ENCODE measurements at places on chromosomes 3 and 15.

DNA sequence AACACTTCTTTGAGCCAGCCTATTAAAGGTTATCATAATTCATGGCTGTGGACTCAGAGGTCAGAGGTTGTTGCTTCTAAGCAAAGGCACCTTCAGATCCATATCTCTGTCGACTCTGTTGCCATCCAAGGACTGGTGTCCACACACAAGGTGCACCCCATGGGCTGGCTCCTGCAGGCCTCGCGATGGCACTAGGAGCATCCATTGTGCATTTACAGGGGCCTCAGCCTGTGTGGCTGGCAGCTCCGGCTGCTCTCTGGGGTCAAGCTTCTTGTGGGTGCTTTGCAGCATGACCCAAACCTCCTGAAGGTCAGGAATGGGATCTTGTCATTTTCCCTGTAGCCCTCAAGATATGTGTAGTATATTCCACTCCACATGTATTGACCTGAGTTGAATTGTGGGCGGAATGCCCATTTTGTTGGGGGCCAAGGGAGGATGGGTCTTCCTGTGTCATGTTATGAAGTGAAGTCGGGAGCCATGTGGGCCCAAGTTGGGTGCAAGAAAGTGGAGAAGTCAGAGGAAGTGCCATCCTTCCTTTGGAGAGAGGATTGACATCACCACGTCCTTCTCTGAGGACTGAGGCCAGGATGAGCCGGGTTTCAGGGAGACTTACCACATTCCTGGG lies 43.9 kb downstream of the CHDH start:
- no peak for DNase-seq

DNA sequence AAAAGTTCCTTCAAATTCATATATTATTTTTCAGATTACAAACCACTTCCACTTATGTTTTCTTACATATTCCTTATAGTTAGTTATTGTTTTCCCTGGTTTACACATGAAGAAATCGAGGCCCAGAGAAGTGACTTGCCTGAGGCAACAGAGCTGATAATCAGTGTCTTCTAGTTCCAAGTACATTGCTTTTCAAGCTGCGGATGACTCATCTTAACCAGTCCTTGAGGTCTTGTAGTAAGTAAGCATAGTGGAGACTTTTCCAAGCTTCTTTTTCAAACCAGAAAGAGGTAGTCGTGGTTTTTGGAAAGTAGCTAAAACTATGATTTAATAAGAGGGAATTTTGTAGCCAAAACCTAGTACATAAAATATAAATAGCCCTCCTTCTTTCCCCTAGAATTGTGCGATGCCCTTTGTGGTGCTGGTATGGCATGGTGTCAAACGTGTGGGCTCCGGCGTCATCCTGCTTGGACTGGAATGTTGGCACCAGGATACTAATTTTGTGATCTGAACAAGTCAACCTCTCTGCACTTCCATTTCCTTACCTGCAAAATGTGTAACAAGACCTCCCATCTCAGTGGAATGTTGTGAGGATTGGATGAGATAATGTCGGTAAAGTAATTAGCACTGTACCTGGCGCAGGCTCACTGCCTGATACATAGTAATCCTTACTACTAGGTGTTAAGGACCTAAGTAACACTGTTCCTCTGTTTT lies 19.0 kb upstream of the DLG1 start:
- no peak for DNase-seq

DNA sequence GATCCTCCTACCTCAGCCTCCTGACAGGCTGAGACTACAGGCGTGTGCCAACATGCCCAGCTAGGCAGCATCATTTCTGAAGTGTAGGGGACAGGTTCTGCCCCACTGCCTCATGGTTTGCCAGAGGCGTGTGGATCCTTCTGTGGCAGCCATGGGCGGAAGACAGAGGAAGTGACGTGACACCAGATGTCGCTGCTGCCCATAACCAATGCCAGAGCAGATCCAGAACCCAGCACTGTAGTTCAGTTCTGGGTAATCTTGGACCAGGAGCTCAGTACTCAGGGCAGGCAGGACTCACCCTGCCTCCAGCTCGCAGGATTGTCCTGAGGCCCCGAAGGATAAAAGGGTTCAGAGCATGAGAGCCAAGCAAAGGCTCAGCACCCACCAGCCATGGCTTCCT lies 8.2 kb downstream of the RBPMS2 start:
- no peak for DNase-seq

GRCh38 chr3:133384331-133385027 lies 15.4 kb upstream of the BFSP2 start:
- no peak for DNase-seq

DNA sequence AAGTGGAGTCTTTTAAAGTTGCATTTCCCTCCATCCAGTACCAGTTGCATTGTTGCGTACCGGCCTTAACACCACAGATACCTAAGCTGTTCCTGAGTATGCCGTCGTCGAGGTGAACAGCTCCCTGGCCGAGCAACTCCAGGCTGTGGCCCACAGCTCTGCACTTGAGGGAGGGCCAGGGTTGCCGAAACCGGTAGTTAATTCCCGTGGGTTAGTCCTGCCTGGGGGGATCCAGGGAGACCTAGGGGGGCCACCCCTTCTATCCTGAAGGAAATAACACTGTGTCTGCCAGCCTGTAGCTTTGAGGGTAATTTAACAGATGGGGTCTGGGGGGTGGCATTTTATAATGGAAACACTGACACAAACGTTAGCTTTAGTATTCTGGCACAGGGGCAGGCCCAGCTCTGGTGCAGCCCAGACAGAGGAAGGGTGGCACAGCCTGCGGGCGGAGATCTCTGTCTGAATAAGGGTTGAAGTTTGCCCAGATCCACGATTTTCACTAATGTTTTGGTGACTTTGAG lies 60.8 kb downstream of the RGMA start:
- DNase-seq: no peak

DNA sequence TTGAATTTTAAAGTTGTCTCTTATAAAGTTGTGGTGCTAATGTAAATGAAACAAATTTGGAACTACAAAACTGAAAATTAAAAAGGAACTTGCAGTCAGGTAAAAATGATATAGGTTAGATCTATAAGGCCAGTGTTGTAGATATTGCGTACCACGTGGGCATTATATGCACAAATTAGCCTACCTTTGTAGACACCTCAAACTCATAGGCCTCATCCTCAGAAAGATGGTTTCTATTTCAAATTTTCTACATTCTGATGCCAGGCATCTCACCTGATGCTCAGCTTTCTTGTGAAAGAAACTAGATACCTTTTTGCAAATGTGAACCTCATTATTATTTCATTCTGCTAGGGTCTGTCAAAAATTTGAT lies 25.6 kb downstream of the TMEM207 start:
- no peak for DNase-seq

All from GOT3 (cell line).